CD8-positive, alpha-beta T cell (primary cell): ENCODE measurements at places on chromosomes 6 and 20.

DNA sequence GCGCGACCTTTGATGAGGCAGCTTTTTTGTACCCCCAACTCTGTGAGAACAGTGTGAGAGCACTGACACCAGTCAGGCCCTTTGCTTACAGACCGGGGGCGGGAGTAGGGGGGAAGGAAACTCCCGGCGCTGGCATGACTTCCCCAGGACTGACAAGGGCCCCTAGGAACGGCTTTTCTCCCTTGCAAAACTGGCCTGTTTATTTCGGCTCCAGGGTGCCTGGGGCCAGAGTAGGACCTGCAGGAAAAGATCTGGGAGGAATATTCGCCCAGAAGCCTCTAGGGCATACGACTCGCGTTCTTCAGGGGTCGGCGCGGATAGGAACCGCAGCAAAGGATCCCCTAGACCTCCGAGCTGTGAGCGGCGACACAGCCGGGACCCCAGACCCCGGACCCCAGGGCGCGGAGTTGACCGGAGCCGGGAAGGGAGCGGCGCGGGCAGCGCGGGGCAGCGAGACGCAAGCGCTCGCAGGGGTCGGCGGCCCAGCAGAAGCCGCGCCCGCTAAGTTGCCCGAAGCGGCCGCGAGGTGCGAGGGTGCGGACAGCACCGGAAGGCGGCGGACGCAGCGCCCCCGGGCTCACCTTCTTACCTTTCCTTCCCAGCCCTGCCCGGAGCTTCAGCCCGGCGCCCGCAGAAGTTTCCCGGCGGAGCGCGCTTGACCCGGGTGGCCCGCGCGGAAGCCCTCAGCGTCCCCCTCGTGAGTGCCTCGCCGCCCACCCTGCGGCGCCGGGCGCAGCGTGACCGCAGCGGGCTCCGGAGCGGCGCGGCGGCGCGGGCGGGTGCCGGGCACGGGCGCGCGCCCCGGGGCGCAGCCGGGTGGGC lies at the start of gene POPDC3:
POPDC3 (minus strand) TSS at position 771 of the 822 bp plus-strand sequence. CDS start 18,105 bp downstream, outside the sequence.
- DNase-seq: no peak

DNA sequence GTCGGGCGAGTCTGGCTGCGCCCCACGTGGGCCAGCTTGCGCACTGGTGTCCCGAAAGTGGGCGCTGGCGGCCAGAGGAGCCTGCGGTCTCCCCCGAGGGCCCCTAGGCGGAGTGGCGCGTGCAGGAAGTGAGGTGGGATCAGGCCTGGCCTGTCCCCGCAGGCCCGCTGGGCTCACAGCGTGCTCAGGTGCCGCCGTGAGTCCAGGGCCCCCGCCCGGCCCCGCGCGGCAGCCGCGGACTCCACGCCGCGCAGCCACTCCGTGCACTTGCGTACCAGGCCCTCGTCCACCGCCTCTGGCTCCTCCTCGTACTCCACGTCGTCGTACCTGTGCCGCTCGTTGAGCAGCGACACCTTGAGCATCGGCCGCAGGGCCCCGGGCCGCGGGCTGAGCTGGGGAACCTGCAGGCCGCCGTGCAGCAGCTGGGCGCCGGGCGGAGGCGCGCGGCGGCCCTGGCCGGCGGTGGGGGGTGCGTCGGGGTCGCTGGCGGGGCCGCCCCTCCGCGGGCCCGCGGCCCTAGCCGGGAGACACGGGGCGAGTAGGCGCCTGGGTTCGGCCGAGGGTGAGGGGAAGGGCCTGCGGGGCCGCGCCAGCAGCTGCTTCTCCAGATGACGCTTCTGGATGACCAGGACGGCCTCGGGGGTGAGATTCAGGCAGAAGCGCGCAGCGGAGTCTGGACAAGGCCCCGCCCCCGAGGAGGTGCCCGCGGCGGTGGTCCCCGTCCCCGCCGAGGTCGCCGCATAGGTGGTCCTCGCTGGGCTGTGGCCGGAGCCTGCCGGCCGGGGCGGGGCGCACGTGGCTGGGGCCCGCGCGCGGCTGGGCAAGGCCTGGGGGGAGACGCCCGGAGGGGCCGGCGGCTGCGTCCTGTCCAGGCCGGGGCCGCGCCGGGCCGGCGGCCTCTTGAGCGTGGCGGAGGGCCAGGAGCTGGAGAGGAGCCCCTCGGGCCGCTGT lies 835 bp downstream of the PRR18 start:
- DNase-seq: no peak

DNA sequence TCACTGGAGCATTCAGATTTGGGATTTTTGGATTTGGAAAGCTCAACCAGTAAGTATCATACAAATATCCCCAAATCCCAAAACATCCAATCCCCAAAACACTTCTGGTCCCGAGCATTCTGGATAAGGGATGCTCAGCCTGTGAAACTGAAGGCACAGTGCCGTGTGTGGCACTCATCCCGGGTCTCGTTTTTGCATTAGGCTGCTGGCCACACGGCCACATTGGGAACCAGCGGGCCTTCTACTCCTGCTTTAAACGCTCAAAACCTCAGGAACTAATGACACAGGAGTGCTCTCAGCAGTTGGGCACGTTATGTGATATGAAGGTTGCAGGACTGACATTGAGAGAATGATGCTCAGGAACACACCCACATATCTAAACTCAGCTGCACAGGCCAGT lies 35.6 kb downstream of the PSMG4 start:
- no peak for DNase-seq

- DNase-seq: no peak
Observed at GRCh38 chr6:159931112-159931511, 37.8 kb upstream of the IGF2R start.
